ENCODE measurements at places on chromosomes 1 and 21.

DNA sequence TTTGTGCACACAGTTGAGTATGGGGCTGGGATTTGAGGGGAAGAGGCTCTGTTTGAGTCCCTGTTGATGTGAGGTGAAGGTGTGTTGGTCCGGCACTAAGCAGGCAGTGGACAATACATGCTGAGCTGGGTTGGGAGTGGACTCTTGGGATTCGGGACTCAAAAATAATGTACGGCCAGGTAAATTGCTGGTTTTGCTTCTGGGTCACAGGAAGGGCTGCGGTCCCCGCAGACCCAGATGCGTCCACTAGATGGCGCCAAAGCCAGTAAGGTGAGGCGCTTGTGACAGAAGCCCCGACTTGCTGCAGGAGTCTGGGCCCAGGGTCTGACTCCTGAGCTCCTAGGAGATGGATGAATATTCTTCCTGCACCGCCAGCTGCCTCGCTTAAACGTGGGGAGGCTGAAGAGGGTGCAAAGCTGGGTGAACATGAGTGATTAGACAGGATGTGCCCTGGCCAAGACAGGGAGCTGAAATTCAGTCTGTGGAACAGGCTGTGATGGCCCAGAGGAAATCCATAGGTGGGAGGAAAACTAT lies 61.4 kb downstream of the ACBD3 start:
- DNase-seq = peak; percentile 80

DNA sequence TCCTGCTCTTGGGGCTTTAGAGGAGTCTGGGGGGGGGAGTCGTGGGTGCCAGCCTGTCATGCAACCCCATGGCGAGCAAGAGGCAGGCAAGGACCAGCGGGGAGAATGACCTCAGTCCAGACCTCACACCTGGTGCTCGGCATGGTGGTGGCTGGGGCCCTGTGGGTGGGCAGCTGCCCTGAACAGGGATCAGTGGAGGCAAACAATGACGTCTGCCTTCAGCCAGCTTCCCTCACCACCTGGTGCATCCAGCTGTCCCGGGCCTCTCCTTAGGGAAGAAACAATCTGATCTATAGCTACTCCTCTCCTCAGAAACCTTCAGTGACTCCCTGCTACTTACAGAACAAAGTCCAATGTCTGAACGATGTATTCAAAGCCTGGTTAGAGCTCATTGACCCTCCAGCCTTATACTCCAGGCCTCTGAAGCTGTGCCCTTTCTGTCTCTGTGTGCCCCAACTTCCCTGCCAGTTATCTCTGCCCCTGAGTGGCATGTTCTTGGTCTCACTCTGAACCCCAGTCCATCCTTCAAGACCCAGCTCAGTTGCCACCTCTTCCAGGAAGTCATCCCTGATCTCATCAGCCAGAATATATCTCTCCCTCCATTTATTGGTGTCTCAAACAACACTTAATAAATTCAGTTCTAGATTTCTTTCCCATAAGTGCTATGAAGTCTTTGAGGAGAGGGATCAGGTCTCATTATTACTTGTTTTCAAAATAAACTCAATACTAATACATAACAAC lies 6.6 kb downstream of the PADI2 start:
- DNase-seq = no peak

DNA sequence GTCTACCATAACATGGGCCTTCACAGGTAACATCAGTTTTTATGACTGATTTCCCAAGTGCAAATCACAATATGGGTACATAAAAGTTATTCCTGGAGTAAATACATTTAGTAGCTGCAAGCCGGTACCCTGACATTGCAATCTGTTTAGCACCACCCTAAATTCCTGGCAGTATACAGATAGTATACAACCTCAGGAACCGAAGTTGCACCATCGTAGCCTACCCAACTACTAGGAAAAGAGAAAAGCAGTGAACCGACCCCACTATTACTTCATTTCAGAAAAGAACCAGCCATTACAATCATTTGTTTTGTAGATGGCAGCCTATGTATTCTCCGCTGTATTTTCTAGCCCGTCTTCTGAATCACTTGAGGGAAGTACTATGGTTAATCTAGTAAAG lies 1.1 kb downstream of the ADIPOR1 start:
- no peak for DNase-seq

DNA sequence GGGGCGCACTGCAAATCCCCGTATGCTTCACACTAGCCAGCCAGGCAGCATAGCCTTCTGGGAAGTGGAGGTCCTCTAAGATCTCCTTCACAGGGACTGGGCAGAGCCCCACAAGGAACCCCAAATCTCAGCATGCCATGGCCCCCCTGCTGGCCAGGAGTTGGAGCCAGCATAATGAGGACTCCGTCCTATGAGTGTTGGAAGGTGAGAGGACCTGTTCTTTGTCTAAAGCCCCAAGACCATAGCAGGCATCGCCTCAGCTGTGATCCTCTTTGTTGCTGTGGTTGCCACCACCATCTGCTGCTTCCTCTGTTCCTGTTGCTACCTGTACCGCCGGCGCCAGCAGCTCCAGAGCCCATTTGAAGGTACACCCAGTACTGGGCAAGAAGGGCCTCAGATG lies 1.5 kb downstream of the SHISA4 start:
- no peak for DNase-seq

GRCh38 chr1:87612956-87613355 lies 284.3 kb downstream of the LMO4 start:
- DNase-seq = no peak

DNA sequence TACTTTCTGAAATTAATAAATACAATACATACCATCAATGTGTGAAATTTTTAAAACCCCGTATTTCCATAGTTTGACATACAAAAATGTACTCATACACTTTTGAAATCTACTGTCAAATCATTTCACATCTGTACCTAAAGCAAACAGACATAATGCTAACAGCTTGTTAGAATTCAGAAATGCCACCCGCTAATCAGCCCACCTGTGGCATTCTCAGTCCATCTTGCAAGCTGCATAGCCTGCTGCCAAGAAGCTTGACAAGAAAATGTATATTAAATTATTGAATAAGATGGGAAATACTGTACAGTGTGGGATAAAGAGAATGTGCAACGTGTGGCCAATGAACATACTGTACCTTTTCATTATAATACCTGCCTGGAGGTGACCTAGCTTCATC lies 55.1 kb downstream of the ZBTB18 start:
- no peak for DNase-seq

- no peak for DNase-seq
These were observed 24.1 kb downstream of the NFYC start for GRCh38 chr1:40715491-40716059.

DNA sequence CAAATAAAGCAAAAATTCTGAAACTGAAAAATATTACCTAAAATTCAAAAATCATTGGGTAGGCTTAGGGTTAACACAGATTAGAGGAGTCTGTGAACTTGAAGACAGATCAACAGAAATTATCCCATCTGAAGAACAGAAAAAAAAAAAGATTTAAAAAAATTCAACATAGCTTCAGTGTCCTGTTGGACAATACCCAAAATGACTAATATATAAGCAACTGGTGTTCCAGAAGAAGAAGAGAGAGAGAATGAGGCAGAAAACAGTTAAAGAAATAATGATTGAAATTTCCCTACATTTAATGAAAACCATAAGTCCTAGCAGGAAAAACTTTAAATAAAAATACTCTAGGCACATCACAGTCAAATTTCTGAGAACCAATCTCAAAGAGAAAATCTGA lies 31.5 kb downstream of the TMCO1 start:
- DNase-seq = no peak

DNA sequence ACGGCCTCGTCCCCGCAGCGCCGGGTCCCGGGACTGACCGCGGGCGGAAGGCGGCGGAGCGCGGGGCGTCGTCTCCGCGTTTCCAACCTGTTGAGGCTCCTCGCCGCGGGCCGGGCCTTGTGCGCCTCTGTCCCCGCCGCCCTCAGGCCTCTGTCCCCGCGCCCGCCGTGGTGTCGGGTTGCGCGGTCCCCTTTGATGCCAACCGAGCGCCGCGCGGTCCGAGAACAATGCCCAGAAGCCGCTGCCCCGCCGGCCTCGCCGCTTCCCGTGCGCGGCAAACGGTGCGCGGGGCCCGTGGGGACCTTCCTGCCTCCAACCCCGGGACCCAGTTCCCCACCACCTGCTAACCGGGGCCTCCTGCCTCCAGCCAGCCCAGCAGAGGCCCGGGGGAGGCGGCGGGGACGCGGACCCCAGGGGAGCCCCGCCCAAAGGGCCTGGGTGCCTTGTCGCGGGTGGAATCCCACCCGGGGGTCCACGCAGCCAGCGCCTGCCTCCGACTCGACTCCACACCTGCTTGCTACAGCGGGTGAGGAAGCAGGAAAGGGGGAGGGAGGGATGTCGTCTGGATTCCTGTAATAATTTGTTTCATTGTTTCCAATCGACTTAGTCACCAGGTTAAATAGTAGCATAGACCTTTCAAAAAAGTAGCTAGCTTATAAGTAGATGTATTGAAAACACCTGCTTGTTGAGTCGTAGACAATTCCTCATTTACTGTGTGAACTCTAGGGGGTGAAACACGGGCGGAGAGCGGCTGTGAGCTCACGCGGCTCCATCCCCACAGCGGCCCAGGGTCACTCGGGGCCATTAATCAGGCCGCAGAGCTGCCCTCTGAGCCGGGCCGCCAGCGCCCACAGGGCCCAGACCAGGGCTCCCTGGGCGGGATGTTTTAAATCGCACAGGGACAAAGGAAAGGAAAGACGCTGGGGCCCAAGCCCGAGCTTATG lies 1.1 kb downstream of the COL18A1 start:
- DNase-seq = no peak

- no peak for DNase-seq
These were observed 92.8 kb downstream of the ETS2 start for GRCh38 chr21:38898422-38899096.

DNA sequence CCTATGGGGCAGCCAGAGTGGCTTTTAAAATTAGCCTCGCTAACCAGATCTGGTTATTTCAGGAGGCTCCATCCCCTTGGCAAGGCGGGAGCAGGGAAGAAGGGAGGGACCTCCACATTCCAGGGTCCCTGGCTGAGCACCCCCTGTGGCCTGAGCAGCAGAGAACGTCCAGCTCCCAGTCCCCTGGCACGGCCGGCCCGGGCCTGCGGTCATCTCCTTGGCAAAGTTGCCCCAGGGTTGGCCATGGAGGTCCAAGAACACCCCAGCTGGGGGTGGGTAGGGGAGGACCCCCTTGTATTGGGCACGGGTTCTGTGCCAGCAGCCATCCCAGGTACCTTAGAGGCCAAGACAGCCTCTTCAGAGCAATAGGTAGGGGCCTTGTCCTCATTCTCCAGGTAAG lies 75.9 kb downstream of the RAP1GAP start:
- DNase-seq = no peak

DNA sequence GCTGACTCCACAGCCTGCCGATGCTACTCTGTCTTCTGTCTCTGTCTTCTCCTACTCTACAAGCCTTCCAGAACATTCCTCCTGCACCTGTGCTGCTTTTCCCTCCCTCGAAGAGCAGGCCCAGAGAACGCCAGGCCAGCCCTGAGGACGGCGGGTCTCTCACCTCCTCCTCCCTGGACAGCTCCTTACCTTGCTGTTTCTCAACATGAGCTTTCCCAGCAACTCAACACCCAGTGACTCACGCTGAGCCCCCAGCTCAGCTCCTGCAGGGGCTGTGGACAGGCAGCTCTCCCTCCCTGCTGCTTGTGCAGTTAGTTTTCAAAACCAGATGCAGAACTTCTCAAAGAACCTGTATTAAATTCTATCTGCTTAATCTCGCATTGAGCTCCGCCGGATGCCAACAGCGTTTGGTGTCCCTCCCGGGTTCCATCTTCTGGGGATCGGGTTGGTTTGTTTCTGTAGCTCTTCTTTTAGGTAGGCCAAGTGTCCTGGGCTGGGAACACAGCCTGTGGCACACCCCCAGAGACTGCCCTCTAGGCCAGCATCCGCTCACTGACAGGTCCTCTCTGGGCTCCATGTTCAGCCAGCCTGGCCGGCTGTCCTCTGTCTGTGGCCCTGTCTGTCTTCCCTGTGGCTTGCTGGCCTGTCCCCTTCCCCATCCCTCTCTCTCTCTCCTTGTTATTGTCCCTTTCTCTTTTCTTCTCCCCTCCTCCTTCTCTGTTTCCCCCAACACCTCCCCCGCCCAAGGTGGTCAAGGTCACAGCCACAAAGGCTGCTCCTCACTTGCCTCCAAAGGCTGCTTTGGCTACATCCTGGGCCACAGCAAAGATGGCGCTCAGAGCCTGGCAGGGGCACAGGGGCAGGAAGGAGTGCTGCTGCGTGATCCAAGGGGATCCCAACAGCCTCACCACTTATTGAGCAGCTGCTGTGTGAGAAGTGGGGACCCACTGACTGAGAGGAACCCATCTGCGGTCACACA lies 391.0 kb downstream of the MATN1 start:
- DNase-seq = no peak

DNA sequence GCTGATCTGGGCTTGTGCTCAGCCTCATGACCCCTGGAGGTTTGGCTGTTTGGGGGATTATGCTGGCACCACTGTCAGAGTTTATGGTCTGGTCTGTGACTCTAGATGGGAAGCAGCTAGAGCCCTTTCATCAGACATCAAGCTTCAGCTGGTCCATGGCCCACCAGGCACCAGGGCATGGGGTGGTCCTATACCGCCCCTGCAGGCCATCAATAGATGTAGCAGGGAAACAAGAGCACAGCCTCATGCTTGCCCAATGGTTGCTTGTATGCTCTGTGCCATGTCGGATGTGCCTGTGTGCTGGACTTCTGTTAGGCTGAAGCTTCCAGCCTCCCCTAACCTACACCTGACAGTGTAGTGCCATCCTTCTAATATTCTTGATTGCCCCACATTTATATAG lies 71.1 kb upstream of the CD34 start:
- DNase-seq = peak; percentile 36

GRCh38 chr1:203444171-203444576 lies 31.4 kb upstream of the PRELP start:
- no peak for DNase-seq

All from GM10248 (cell line).